ENCODE measurements at places on chromosomes 2 and 18.

DNA sequence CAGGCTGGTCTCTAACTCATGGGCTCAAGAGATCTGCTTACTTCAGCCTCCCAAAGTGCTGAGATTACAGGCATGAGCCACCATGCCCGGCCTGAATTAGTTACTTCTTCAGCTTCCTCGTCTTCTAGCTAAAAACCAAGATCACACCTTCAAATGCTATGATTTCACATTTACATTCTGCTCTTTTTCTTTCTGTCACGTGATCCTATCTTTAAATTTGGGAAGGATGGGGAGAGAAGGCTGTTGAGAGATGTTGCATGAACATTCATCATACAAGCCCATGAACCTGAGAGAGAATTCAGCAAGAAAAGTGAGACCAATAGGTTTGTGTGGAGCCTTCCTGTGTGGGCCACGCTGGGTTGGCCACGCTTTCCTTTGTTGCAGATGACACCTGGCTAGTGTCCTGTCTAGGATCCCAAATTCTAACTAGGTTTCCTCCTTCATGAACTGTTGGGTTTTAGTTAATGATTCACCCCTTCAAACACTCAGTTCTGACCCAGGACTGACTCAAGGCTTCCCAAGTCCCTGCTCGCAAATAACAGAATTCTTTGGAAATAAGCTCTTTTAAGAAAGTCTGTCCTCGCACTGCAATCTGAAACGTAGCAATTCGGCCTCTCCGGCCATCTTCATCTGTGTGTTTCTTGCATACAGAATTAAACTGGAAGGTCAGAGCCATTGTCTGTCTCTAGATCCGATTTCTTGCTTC is 57.3 kb upstream of the CREB1 start:
- no peak for DNase-seq

GRCh38 chr2:235495373-235496238 is 1.8 kb downstream of the AGAP1 start:
- no peak for DNase-seq

DNA sequence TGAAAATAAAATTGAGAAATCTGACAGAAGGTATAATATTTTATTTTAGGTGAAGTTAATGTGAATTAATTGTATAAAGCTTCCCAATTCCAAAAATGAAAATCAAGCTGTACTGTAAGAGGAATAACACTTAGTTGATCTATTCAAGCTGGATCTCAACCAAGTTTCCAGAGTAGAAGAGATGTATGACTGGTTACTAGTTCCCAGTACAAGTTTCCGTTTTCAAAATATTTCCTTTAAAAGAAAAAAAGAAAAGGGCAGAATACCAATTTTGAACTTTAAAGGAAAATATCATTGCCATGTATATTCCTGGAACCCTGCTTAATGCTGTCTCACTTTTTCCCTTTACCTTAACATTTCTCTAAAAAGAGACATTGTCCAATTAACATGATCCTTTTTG is 308.5 kb downstream of the IRS1 start:
- no peak for DNase-seq

DNA sequence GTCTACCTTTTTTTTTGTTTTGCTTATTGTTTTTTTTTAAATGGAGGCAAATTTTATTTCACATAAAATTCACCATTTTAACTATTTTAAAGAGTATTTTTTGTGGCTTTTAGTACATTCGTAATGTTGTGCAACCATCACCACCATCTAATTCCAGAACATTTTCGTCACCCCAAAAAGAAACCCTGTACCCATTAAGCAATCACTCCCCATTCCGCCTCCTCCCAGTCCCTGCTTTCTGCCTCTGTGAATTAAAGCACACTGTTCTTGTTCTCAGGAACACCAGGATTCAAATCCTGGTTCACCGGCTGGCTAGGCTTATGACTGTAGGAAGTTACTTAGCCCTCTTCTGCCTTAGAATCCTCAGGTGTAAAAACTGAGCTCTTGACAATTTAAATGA is 36.9 kb upstream of the EPAS1 start:
- DNase-seq = no peak

DNA sequence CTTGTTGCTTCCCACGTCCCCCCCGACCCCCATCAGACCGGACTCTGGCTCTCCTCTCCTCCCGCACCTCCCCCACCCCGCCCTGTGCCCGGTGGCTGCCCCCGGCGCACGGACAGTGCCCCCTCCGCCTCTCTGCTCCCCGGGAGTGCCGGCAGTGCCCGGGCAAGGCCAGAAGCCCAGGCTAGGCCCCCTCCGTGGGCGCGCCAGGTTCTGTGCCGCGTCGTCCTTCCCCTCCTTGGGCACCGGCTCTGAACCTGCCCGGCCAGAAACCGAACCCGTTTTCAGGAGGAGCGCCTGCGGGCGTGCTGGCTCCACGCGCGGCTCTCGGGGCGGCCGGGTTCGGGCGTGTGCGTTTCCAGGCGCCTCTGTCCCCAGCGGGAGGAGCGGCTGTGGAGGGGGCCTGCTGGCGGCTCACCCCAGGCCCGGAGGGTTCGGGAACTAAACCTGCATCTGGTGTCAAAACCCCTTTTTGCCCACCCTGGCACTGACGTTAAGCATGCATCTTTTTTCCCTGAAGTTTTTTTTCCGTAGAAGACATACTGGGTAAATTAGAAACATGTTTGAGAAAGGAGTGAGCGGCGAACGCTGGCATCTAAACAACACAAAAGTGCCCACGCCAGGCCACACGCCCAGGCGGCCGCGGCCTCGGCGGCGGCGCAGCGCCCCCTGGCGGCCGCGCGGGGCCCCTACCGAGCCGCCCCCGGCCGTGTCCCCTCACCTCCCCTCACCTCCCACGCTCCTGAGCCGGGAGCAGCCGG is 123.9 kb upstream of the SLC1A4 start:
- peak; percentile 54 for DNase-seq

Data from bone marrow (tissue), 2 donors.